Hematopoietic multipotent progenitor cell treated with erythropoietin and hydrocortisone succinate and interleukin-3 and kit ligand, for 4 days (in vitro differentiated cells): ENCODE measurements at places on chromosomes 2 and 18.
A peak's percentile ranks its signal among the peaks of the same experiment; 100 is the strongest.

DNA sequence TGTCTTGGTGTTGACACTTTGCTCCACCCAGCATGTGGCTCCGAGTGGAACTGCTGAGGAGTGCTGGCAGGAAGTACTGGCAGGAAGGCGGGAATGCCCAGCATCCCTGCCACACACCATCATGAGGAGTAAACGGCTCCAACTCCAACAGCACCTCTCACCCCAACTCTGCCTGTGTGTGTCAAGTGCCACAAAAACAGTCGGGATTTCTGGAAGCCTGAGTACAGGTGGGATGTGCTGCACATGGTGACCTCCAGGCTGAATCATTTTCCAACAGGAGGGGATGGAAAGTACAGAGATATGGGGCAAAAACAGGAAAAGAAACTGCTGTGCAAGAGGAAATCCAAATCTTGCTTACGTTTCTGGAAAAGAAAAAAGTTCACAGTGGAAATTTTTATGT is 53.6 kb downstream of the PARD6G start:
- DNase-seq = no peak

DNA sequence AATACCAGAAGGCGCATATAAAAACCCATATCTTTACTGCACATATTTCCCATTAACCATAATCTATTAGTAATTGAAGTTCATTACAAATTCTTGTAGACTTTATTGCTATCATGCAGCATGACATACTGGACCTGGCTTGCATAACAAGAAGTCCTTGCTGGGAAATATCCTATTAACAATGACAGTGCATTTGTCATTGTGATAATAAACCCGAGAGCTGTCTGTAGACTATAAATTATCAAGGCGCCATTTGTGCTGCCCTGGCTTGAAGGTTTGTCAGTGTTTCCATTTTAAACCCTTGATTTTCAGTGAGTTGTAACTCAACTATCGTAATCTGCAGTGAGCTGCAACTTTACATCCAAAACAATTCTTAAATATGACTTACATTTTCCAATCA is 59.0 kb downstream of the HNMT start:
- DNase-seq = peak; percentile 27

GRCh38 chr2:171595456-171595855 is 73.2 kb downstream of the CYBRD1 start:
- no peak for DNase-seq

DNA sequence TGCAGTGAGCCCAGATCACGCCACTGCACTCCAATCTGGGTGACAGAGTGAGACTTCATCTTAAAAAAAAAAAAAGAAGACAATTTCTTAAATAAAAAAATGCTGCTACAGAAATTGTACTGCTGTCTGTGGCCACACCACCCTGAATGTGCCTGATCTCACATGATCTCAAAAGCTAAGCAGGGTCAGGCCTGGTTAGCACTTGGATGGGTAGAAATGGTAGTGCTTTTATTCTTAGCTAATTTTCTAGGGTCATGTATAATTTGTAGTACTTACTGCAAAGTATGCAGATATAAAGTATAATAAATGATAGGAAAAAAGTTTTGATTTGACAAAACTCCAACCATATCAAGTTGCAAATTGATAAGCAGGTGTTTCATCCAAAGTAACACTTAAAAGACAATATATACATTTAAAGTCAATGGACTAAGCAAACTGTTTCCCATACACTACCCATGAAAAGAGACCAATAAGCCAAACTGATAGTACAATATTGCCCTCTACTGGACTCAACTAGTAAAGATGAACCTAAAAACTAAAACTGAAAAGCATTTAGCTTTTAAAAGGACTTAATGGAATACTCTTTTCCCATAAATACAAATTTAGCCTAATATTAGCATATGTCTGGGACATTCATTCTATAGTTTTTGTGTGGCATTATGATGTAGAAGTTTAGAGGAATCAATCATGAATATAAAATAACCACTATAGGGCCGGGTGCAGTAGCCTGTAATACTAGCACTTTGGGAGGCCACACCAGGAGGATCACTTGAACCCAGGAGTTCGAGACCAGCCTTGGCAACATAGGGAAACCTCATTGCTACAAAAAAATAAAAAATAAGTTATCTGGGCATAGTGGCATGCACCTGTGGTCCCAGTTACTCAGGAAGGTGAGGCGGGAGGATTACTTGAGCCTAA is 18.6 kb upstream of the PEX13 start:
- DNase-seq = peak; percentile 81

DNA sequence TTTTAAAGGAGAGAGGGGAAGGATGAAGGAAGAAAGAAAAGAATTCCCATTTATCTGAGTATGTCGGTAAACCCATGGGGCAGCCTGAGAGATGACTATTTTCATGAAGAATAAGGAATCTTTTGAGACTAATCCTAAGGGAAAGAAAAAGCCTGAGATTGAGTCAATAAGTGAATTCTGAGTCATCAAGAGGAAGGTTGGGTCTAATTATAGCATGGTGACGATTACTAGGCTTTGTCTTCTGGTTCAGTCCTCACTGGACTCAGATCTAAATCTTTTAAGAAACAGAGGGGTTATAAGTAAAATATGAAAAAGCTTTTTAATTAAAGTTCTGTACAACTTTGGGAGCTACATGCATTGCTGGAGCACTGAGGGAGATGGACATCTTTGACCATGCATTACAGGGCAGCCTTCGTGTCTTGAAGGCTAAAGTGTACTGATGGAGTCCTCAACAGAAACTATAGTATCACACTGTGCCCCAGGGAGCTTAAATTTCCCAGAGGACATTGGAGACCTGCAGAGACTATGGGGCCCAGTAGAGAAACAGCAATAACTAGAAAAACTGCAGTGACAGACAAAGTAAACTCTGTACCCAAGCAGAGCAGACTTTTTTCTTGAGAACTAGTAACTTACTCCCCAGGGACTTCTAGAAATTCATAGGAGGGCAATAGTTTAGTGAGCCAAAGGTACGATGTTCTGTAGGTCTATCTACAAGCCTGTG is 260.9 kb downstream of the RAD51AP2 start:
- DNase-seq = no peak

- DNase-seq = no peak
Observed at GRCh38 chr2:187577310-187577709, 23.1 kb upstream of the TFPI start.

DNA sequence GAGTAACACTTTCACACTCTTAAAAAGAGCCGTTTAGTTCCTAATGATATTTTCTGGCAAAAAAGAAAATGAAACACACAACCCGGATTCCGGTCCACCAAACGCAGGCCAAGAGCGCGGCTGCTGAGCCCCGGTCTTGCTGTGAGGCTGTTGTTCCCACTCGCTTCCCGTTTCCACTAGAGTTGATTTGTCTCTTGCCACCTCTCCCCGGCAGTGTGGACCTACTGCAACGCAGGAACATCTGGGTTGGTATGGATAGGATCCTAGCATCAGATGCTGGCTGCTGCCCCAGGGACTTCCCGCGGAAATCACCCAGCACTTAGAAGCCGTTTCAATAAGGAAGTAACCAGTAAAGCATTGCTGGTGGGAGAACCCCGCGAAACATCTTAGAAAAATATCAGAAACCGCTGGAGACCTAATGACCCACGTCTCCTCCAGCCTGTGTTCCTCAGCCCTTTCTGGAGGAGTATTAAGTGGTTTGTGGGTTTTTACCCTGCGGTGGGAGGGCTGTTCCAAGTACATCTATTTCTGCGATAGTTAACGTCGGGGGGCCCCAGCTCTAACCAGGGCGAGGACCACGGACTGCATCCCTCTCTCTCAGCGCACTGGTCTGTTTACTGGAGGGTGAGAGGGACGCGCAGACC is 939 bp downstream of the DOCK10 start:
- DNase-seq = peak; percentile 84

GRCh38 chr2:169933124-169933711 is 106.0 kb downstream of the UBR3 start:
- DNase-seq = peak; percentile 86

DNA sequence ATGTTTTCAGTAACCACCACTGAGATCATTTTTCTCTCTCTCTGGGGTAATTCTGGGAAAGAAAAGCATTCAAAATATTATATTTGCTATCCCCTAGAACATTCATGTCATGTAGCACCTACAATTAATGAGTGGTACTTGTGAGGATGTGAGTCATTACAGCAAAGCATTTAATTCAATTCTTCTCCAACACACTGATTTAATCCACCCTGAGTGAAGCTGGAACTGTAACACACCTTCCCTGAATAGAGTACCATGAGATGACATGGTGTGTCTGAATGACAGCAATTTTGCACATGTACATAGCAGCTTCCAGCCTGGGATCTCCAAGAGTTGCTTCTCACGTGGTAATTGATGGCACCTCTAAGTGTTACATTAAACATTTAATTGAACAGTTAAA is 207.1 kb upstream of the SLC14A2 start:
- DNase-seq = no peak

- no peak for DNase-seq
Observed at GRCh38 chr18:62992877-62993365, 277.6 kb downstream of the PHLPP1 start.

- DNase-seq = no peak
Observed at GRCh38 chr2:222134654-222135053, 164.1 kb downstream of the PAX3 start.

GRCh38 chr2:10159086-10159485 is 36.5 kb downstream of the RRM2 start:
- DNase-seq = no peak

GRCh38 chr2:44181648-44182047 is 13.0 kb downstream of the PPM1B start:
- peak; percentile 64 for DNase-seq

GRCh38 chr2:188046437-188046836 is 245.2 kb upstream of the GULP1 start:
- no peak for DNase-seq
